ENCODE measurements at places on chromosomes 5 and 9.

DNA sequence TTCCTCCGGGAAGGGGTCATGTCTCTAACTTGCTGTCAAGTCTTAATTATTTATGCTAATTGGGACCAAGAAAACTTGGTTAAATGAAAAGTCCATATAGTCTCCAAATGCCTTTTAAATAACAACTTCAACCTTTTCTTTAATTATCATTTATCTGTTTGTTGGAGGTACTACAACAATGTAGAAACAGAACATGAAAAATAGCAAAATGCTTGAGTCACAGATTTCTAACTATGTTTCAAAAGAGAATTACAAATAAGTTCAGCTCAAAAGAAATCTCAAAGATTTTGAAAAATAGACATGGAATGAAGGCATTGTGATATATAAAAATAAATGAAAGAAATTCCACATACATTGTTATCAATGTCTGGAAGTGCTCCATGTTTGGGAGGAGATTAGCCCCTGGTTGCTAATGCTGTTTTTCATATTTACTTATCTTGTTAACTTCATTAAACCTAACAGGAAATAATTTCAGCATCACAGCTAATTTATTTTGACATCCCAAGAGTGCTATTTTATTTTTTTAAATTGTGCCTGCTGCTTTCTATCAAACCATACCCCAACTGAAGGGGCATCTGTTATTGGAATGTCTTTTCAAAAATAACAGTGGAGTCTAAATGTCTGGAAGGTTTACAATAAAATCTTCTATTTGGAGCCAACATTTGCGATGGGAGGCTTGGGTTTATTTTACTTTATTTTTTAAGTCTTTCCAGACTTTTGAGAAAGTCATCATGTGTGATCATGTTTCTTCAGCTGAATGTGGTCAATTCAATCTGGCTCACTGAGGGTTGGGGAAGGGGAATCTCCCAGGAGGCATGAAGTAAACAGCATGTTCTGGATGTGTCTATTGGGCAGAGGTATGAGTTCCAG, 53.1 kb upstream of the ANKRD55 start:
- no peak for DNase-seq

- DNase-seq, result no peak
These were observed 18.3 kb downstream of the MOCS2 start for GRCh38 chr5:53091289-53091688.

- no peak for DNase-seq
These were observed 172.4 kb upstream of the STK32A start for GRCh38 chr5:147062427-147062826.

DNA sequence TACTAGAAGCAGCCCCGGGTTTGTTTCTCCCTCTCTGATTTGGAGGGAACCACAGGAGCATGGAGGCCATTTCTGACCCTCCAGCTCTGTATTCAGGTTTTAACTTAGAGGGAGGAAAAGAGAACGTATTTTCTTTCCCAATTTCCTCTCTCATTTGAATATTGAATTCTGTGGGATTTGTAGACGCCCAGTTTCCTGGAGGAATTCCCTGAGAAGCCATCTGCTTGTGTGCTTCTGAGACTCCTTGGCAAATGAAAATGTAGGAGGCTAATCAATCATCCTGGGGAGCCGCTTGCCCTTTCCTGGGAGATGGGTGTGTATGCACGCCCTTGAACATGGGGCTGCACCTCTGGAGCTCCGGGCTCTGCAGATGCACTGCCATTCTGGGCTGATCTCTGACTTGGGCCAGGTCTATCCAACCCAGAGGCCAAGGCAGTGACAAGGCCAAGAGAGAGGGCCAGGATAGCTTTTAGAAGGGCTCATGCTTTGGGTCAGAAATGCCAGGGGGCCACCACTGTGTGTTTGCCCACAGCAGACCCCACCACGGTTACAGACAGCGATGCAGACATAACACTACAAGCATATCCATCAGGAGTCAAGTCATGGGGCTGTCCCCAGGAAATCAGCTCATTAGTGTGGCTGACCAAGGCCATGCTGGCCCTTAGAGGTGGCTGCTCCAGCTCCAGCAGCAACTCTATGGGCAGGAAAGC, 174.5 kb downstream of the C5orf15 start:
- DNase-seq, result no peak

DNA sequence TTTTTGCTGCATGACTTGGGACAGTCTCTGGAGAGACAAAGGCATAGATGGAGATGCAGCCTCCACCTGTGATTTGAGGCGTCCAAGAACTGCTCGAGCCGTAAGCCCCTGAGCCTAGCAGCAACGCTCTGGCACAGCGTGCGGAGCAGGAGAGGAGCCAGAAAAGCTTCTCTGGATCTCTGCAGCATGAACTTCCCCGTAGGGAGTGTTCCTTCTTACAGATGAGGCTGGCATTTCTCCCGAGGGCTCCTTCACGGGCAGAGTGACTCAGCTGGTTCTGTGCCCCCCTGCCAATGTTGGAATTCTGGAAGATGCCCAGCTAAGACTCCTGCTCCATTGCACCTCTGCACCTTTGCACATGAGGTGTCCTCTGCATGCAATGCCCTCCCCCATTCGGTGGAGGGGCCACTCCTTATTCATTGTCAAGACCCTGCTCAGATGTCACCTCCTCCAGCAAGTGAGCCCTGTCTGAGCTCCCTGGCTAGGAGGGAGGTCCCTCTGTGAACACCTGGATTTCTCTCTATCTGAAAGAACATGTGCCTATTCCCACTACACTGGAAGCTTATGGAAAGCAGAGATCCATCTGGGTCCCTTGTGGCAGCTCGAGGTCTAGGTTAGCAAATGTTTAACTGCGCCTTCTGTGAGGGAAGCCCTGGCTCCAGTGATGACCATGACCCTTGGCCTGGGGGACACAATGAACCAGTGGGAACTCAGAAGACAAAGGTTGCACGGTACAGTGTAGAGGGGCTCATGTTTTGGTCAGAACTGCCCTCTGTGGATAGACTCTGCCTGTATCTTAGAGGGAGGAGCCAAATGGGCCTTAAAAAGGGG, 39.6 kb downstream of the SH3PXD2B start:
- DNase-seq, result no peak

DNA sequence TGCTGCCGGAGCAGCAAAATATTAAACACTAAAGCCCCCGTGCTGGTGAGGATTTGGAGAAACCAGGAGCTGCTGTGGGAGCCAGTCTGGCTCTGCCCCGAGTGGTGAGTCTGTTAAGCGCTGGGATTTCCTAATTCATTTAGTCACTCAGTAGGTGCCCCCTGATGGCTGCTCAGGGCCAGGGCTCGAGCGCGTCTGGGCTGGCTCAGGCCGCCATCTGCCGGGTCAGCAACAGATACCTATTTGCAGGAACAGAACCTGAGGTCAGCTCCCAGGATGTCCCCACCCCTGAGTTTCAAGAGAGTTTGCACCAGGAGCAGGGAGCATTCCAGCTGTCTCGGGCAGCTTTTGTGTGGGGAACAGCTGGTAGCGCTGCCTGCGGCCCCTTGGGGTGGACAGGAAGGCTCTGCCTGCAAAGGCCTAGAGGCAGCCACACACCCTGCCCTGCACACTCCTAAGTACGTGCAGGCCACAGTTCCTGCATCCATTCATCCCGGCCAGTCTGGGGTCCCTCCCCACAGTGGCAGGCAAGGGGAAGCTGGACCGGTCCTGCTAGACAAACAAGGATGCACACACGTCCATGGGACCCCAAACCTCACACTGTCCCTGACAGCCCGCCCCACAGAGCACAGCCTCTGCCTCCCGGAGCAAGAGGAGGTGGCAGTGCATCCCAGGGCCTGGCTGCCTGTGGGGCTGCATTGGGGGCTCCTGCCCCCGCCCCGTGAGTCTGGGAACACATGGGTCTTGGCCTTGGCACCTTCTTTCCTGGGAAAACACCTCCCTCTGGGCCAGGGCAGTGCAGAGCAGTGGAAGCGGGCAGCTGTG, 83.7 kb downstream of the ADAMTS2 start:
- peak; percentile 52 for DNase-seq

- no peak for DNase-seq
These were observed 193.9 kb downstream of the ICE1 start for GRCh38 chr5:5616247-5616895.

- no peak for DNase-seq
These were observed 212.4 kb upstream of the DMAC1 start for GRCh38 chr9:8011974-8012373.

DNA sequence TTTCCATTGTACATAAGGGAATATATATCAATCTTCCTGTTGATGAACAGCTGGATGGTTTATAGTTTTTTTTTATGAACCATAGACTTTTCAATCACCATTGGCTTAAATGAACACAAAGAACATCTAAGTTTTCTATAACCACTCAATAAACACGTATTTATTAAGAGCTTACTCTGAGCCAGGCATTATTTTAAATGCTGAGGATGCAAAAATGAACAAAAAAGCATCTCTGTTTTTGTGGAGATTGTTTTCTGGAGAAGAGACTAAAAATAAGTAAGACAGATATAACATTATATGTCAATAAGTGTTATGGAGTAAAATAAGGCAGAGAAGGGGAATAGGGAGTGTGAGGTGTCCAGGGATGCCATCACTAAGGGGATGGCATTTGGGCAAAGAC, 52.1 kb upstream of the SLC24A2 start:
- no peak for DNase-seq

GRCh38 chr5:82396396-82396795, 118.2 kb upstream of the RPS23 start:
- no peak for DNase-seq

GRCh38 chr5:9069650-9070049, 476.2 kb downstream of the SEMA5A start:
- no peak for DNase-seq

- no peak for DNase-seq
These were observed 56.6 kb downstream of the TEK start for GRCh38 chr9:27165670-27166069.

- DNase-seq, result no peak
These were observed 37.3 kb upstream of the PLPP1 start for GRCh38 chr5:55572020-55572419.

GRCh38 chr5:54651482-54652076, 134.0 kb downstream of the SNX18 start:
- no peak for DNase-seq

GRCh38 chr5:7902666-7903625, 34.0 kb downstream of the MTRR start:
- DNase-seq, result no peak

GRCh38 chr5:59565551-59565950, 328.0 kb downstream of the PDE4D start:
- no peak for DNase-seq

- DNase-seq, result no peak
These were observed 107.3 kb upstream of the NIPBL start for GRCh38 chr5:36769129-36769770.

- DNase-seq, result no peak
These were observed 5.3 kb upstream of the NDUFS4 start for GRCh38 chr5:53555160-53555559.

DNA sequence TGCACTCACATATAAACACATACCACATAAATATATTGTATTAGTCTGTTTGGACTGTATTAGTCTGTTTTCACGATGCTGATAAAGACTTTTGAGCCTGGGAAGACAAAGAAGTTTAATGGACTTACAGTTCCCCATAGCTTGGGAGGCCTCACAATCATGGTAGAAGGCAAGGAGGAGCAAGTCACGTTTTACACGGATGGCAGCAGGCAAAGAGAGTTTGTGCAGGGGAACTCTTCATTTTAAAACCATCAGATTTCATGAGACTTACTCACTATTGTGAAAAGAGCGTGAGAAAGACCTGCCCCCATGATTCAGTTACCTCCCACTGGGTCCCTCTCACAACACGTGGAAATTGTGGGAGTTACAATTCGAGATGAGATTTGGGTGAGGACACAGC, 133.4 kb downstream of the FER start:
- no peak for DNase-seq

DNA sequence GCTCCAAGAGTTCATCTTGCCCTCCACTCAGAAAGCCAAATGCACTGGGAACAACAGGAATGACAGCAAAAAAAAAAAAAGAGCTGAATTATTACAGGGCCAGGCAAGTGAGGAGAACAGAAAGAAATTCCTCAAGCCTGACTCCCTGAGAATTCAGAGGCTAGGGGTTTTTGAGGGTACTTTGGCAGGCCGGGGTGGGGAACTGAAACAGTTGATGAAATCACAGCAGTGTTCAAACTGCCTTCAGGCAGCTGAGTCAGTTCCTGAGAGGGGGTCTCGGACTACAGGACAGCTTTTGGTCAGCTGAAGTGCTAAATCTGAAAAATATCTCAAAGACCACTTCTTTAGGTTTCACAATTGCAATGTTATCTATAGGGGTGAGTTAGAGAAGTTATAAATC, 419.4 kb downstream of the SEMA5A start:
- DNase-seq, result no peak

DNA sequence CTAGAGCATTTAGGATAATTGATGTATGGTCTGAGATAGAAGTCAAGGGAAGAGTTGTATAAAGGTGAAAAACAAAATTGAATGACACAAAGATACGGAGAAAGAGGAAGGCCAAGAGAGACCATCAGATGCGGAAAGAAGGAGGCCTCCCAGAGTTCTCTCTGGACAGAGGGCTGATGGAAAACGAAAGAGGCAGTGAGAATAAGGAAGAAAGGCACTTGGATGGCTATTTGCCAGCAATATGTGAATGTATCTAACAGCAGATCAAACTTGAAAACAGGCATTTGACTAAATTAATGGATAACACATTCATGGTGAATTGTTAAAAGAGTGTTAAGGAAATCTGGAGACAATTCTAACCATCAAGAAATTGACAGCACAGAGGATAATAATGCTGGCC, 2.4 kb upstream of the DOCK8 start:
- no peak for DNase-seq

GRCh38 chr9:5735072-5735471, 97.8 kb downstream of the ERMP1 start:
- DNase-seq, result no peak

GRCh38 chr5:89989776-89990175, 419.8 kb downstream of the CETN3 start:
- no peak for DNase-seq

- DNase-seq, result peak; percentile 63
These were observed 16.6 kb upstream of the EGFL7 start for GRCh38 chr9:136645903-136646754.

GRCh38 chr9:76359365-76359764, 34.9 kb downstream of the RFK start:
- DNase-seq, result no peak

DNA sequence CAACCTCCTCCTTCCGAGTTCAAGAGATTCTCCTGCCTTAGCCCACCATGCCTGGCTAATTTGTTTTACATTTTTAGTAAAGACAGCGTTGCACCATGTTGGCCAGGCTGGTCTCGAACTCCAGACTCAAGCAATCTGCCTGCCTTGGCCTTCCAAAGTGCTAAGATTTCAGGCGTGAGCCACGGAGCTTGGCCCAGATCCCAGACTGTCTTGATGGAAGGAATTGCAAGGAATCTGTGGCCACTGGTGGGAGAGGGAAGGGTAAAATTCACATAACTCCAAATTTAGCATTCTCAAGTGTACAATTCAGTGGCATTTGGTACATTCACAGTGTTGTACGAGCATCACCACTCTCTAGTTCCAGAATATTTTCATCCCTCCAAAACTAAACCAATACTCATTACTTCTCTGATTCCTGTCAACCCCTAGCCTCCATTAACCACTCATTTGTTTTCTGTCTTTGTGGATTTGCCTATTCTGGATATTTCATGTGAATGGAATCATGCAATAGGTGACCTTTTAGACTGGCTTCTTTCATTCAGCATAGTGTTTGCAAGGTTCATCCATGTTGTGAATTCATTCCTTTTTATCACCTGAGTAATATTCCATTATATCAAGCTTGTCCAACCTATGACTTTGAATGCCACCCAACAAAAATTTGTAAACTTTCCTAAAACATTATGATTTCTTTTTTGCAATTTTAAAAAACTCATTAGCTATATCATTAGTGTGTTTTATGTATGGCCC, 8.9 kb upstream of the MYO10 start:
- DNase-seq, result no peak

GRCh38 chr5:137735555-137736284, at the start of gene KLHL3:
Gene KLHL3, minus strand, starts transcription at chr5:137736089. Its CDS starts 443 bp downstream, at chr5:137735646.
- peak; percentile 66 for DNase-seq

Data from nephron progenitor cell (in vitro differentiated cells).